ENCODE measurements at places on chromosomes 3 and 15. TPM values are rescaled to one million over a fixed set of nuclear protein-coding genes. Genes with fewer than 3 reads are reported as not detected.

STT3B gene
- total RNA-seq: 58.8 TPM

CCDC9B gene
- 40.0 TPM for total RNA-seq

PDZRN3 gene
- total RNA-seq: 149 TPM

ADAMTS17 gene
- total RNA-seq: 5.3 TPM

CFAP161 gene
- 0.66 TPM for total RNA-seq

ZNF860 gene
- 0.32 TPM for total RNA-seq

GOLGA8A gene
- total RNA-seq: 18.8 TPM

ST3GAL6 gene
- total RNA-seq: 3.3 TPM

SH3GL3 gene
- total RNA-seq: not detected

ATG3 gene
- 41.3 TPM for total RNA-seq

MKRN3 gene
- 0.46 TPM for total RNA-seq

GPR156 gene
- 2.1 TPM for total RNA-seq

IDH2 gene
- 185 TPM for total RNA-seq

SPESP1 gene
- 4.3 TPM for total RNA-seq

TRIM42 gene
- not detected for total RNA-seq

DNA sequence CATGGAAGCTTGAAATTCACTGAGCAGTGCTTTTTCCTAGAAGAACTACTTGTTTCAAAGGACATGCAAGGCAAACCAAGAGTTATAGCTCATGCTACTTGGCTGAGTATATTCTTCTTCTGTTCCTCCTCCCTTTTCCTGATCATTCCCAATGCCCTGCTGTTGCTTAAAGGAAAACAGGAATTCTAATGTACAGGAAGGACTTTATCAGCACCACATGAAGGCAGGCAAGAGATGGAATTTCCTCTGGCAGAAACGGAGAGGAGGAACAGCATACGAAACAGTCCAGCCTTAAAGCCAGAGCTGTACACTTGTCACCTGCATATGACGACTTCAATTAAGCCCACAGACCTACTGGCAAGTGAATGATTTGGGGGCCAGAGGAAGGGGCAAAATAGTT lies 15.7 kb downstream of the MEIS2 start:
- no peak for DNase-seq

DNA sequence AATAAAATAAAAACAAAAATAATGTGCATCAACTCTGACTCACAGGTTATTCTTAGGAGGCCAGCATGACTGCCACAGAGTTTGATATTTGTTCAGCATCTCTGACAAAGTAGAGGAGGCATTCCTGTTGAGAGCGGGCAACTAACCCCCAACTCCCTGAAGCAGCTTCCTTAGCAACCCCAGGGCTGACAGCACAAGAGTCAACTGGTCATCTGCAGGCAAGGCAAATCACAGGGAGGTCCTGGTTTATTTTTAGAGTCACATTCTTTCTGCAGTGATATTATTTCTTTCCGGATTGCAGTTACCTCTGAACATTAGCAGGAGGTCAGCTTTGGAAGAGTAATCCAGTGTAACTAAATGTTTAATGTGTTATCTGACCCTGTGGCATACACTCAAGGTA lies 273.0 kb downstream of the PLCL2 start:
- DNase-seq: no peak

- DNase-seq: no peak
These were observed 15.1 kb upstream of the RBP1 start for GRCh38 chr3:139554628-139555027.

DNA sequence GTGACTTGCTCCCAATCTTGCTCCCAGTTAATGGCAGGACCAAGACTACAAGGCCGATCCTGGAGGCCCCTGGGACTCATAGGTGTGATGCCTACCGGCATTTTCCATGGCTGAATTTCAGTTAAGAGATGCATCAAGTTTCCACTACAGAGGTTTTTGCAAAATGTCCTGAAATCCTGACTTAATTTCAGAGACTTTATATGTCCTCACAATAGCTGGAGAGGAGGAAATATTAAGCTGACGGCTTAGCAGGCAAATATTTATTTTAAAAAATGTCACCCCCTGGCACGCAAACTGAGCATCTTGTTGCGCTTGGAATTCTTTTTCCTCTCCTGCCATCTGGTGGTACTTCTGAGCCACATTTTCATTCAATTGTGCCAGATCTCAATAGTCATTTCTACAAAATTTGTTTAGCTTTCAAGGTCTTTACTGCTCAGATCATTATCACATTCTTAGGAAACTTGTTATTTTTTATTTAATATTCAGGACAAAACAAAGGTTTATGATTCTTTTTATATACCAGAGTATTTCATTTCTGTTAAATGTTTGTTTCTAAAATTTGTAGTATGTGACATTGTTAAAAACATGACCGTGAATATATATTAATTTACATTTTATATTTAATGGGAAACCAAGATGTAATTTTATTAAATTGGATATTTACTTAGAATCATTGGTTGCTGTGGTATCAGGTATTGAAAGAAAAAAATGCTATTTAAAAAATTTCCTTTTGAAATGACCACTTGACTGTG lies 189.2 kb upstream of the THRB start:
- no peak for DNase-seq

GRCh38 chr3:12501360-12502020 lies 17.2 kb downstream of the TSEN2 start:
- no peak for DNase-seq

GRCh38 chr15:85333132-85333831 lies 47.1 kb upstream of the AKAP13 start:
- no peak for DNase-seq

DNA sequence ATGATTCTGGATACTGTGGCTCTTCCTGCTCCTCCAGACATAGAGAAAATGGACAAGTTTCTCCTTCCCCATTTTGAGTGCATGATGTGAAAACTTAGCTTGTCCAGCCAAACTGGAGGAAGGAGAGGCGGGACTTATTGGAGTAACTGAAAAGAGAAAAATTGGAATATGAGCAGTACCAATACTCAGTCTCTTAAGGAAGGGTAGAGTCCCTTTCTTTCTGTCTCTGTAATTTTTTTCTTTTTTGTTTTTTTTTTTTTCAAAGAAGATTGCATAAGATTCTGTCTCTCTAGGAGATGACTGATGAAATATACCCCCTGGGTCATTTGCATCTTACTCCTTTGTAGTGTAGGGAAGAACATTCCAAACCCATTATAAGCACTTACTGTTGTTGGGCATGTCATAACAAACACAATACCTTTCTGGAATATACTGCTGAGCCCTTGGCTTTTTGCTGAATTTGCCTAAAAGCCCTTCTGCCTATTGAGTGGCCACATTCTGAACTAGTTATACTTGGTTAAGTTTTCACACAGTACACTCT lies 498.1 kb upstream of the TPRG1 start:
- no peak for DNase-seq

DNA sequence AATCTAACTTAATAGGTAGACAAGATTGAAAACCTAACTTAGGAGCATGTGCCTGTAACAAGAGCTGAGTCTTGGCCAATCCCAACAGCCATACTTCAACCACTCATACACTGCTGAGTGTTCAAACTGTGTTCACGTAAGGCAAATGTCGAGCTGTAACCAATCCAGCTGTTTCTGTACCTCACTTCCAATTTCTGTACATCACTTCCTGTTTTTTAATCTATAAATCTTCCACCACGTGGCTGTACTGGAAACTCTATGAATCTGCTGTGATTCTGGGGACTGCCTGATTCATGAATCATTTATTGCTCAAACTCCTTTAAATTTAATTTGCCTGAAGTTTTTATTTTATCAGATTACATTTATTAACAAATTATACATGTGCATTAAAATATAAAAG lies 44.6 kb upstream of the NEDD4 start:
- DNase-seq: no peak

DNA sequence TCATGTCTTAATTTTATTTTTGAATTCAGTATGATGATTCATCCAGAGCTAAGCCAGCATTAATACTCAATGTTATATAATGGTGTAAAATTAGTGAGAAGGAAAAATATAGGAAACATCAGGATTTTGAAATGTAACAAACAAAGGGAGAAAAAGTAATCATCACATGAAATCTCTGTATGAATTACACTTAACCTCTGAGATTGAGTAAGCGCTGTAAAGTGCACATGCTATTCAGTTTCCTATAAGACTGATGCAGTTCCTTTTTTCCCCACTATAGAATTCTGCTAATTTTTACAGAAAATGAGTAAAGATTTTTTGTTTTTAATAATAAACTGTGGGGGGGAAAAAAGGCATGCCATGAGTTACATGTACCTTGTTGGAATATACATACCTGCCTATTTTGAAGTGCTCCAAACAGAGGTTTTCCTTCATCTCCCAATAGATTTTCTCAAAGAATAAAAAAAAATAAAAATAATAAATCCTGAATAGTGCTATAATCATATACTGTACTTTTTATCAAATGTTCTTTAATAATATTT lies 64.0 kb upstream of the TTBK2 start:
- no peak for DNase-seq

DNA sequence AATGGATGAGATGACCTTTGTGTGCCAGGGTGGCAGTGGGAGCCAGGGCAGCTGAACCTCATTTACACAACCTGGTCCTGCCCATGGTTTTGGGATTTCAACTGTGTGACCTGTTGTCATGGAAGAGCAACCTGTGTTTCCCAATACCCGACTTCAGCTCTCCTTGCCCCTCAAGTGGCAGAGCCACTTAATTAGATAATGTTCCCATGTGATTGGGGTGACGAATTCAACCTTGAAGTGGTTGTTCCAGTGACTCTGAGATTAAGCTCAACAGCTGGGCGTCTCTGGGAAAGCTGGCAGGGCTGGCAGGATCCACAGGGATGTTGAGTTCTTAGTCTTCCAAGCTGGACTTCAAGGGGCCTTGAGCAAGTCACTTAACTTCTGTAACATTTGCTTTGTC lies 71.0 kb downstream of the THSD4 start:
- peak; percentile 77 for DNase-seq

- DNase-seq: no peak
These were observed 735.6 kb downstream of the PDCD6IP start for GRCh38 chr3:34534013-34534412.

- no peak for DNase-seq
These were observed 29.5 kb downstream of the HES1 start for GRCh38 chr3:194165271-194166018.

DNA sequence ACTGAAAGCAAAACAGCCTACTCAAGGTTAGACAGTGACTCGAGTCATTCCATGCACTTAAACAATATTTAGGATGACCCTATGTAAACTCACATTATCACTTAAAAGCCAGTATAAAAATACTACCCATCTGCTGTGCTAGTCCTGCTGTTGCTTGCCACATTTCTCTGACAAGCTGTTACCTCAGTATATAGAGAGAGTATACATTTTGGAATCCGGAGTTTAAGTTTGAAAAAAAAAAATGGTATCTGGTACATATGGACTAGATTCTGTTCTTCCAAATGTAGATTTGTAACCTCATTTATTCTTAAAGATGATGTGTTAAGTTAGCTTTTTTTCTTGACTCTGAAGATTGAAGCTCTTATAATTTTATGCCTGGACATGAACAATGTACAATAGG lies 503.8 kb upstream of the TPRG1 start:
- no peak for DNase-seq

- DNase-seq: no peak
These were observed 175.1 kb upstream of the CTNNB1 start for GRCh38 chr3:41024031-41024836.

DNA sequence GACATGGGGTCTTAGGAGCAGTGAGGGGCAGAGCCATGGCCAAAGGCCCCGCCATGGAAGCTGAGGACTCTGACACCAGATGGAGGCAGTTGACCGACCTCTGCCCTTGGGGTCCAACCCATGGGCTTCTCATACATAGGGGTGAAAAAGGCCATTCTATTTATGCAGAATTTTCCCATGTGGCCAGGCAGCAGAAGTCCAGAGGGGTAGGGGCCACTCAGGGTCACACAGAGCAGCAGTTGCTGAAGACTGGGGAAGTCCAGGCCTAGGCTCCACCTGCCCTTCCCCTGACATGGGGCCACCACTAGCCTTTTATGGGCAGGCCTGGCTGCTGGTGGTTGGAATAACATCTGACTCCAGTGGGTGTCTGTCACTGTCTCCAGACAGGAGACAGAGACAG lies 6.4 kb downstream of the PRSS50 start:
- no peak for DNase-seq

DNA sequence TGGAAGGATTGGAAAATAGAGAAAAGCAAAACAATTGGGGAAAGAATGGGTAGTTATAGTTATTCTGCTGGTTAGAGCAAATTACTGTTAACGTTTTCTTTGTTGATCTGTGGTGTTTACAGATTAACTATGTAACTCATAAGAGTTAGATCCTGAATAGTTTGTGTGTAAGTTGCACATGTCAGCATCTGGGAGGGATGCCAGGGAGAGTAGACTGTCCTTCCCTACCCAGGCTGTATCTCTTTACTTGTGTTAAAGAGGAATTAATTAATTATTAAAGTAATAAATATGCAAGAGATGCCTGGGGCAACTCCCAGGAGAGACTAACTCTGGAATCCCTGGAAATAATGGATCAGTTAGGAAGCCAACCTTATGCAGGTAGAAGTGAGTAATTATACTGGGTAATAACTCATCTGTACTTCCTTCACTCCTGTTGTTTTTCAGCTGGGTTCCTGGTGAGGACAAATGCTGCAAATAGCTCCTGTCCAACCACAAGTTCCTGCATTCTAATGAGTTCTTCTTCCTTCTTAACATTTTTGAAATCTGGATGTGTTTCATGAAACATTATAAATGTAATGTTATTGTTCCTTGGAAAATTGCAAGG lies 18.9 kb downstream of the GHRL start:
- no peak for DNase-seq

DNA sequence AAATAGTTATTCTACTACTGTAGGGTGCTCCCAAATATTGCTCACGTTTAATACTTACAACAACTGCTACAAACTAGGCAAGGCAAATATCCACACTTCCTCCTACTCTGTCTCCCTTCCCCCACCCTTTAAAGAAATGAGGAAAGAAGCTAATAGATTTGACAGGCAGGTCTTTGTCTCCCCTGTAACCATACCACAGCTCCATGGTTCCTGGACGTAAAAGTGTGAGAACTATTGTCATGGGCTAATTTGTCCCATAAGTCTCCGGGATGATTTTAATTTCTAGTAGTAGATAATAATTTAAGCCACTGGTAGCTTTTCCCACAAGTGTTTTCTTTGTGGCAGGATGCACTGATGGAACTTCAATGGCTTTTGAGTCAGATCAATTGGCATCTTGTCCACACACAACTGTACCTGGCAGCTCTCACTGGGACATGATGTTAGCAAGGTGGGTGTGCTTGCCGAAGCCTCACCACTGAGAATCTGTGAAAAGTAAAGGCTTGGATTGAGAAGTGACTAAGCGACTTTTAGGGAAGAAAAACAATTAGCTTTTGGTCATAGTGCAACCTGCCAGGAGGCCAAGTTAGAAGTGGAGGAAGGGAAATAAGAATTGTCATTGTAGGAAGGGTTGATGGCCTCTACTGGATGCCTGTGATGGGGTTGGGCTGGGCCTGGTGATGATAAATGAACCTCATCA lies 1.4 kb upstream of the CPOX start:
- DNase-seq: no peak

GRCh38 chr15:57611938-57612337 lies 20.2 kb downstream of the MYZAP start:
- no peak for DNase-seq

DNA sequence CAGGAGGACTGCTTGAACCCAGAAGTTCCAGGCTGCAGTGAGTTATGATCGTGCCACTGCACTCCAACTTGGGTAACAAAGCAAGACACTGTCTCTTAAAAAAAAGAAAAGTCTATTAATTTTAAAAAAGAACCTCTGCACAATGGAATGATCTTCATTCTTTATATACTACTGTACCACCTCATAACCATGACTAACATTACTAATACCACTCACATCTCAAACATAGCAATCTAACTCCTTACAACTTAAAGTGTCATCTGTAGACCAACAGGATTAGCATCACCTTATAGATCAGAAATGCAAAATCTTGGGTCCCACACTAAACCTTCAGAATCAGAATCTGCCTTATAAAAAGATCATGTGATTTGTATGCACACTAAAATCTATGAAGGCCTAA lies 48.8 kb upstream of the MAP4 start:
- DNase-seq: no peak

All from esophagus muscularis mucosa (tissue), 4 donors.